ENCODE measurements at places on chromosomes 6 and 20.

DNA sequence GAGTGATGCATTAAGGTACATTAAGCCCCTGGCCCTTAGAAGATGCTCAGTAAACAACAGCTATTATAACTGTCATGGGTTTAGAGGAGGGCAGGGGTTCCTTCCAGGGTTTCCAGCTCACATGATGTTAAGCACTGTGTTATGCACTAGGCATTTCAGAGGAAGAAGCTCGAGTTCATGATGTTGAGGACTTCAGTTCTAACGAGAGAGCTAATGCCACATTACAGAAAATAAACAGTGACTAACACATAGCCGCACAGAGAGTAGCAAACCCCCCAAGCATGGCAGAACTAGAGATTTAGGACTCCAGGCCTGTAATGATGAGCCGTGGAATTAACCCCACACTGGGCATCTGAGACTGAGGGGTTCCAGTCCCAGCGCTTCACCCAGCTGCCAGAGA is 105.2 kb downstream of the UNC5CL start:
- no peak for DNase-seq

DNA sequence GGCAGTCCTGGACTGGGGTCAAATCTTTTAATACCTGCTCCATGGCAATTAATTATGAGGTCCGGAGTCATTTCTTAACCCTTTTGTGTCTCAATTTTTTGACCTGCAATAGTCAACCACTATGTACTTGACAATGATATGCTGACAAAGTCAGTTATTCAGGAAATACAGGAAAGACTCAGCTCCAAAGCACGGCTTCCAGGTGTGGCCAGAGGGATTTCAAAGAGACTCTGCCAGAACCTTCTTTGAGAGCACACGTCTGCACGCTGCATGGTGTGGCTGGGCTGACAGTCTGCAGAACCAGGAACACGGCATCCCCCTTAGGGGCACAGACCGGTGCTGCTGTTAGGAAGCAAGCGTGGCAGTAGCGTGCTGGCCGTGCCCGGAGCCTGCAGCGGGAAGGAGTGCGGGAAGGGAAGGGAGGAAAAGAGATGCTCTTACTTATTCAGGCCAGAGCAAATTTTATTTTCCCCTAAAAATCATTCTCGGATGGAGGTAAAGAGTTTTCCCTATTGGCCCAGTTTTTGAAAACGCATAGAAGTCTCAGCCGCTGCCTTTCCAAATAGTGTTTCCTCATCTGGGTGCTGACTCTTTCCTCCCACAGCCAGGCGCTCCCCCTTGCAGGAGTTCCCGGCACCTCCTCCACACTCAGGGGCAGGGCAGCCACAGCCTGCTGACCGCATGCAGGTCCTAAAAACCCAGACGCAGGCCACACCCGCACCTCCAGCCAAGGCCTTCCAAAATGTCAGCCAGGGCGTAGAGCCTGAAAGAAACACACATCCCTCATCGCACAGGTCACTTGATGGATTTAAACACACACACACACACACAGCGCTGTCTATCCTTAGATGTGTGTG is 187.4 kb upstream of the SNX9 start:
- DNase-seq: no peak

- DNase-seq: no peak
Measured at GRCh38 chr20:665276-665675, 10.3 kb downstream of the SCRT2 start.

DNA sequence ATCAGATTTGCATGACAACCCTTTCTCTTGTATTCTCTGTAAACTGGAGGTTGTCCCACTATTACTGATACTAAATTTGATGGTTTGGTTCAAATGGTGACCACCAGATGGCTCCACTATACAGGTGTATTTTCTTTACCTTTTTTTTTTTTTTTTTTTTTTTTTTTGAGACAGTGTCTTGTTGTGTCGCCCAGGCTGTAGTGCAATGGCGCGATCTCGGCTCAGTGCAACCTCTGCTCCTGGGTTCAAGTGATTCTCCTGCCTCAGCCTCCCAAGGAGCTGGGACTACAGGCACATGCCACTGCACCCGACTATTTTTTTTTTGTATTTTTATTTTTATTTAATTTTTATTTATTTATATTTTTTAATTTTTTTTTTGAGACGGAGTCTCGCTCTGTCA is 6.6 kb upstream of the WTAP start:
- DNase-seq: peak; percentile 8
